Activated CD4-positive, alpha-beta memory T cell treated with anti-CD3 and anti-CD28 coated beads for 36 hours (primary cell): ENCODE measurements at places on chromosomes 11 and 22. TPM values are rescaled to one million over a fixed set of nuclear protein-coding genes. Genes with fewer than 3 reads are reported as not detected.

MMP10 gene
- not detected for total RNA-seq

NOX4 gene
- total RNA-seq: not detected

LAYN gene
- total RNA-seq: 0.26 TPM

OR5P2 gene
- total RNA-seq: not detected

CRYBB3 gene
- total RNA-seq: 0.27 TPM

F2 gene
- not detected for total RNA-seq

GP1BB gene
- not detected for total RNA-seq

NXPE1 gene
- total RNA-seq: not detected

SAA4 gene
- total RNA-seq: not detected

RTCB gene
- total RNA-seq: 87.0 TPM

MYBPC3 gene
- not detected for total RNA-seq

GLYAT gene
- not detected for total RNA-seq

MMP12 gene
- not detected for total RNA-seq

FAM118A gene
- 56.5 TPM for total RNA-seq

TRIM66 gene
- 18.3 TPM for total RNA-seq

GRCh38 chr11:46726206-46726862 is 7.3 kb downstream of the F2 start:
- DNase-seq: no peak

DNA sequence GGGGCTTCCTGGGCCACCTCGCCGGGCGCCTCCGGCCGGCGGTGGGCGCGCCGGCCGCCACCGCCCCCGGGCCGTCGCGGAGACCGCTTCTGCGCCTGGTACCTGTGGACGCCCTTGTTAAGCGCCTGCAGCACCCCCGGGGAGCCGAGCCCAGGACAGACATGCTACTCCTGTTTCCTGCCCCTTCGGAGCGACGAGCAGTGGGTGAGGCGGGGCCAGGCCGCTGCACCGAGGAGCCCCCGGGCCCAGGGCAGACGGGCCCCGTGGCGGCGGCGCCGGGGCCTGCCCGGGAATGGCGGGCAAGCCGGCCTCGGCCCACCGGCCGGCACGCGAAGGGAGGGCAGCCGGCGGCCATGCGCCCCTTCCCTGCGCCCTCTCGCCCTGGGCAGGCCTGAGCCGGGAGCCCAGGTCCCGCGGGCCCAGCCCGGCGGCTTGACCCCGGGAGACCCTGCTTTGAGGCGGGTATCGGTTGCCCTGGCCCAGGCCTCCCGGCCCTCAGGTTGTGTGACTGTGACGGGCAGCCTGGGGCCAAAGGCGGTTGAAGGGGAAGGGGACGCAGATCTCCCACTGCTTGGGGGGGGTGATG is 789 bp upstream of the KDM2A start:
- DNase-seq: peak; percentile 65

- DNase-seq: no peak
Observed at GRCh38 chr11:27348340-27348873, 14.6 kb downstream of the CCDC34 start.

GRCh38 chr11:65292890-65293289 is 21.8 kb upstream of the CDC42EP2 start:
- no peak for DNase-seq

DNA sequence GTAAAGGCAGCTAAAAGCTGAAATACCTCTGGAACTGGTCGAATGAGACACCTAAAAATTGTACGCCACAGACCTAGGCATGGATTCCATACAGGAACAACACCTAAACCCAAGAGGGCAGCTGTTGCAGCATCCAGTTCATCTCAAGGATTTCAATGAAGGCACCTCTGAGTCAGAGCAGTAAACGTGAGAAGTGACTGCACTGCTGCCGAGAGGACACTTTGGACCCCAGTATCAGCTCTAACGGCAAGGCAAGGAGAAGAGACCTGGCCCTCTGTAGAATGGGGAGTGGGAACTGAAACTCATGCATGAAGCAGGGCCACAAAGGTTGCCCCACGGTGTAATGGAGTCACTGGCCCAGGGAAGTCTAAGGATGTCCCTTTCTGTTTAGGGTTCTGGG is 23.9 kb downstream of the MAP6 start:
- no peak for DNase-seq

DNA sequence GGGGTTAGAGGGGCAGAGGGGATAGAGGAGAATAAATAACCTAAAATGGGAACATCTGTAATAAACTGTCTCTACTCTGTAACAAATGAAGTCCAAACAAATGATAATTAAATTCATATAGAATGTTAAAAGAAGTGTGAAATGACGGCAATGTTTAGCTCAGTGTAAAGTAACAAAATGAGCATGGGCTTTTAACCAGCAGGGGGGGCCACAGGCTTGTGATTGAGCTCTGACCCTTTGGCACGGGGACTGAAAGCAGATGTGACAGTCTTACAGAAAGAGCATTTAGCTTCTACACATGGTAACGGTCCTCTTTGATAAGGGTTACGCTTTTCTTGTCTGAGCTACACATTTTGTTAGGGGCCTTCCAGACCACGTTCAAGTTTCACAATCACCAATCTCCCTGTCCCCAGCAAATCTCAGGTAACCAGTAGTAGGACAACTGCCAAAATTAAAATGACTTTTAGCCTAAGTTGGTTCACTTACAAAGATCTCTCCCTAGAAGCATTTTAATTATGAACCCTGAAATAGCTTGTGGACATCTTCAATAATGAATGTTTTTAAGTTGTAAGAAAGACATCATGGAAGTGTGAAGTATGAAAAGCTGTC is 262.5 kb downstream of the DCDC1 start:
- peak; percentile 66 for DNase-seq

DNA sequence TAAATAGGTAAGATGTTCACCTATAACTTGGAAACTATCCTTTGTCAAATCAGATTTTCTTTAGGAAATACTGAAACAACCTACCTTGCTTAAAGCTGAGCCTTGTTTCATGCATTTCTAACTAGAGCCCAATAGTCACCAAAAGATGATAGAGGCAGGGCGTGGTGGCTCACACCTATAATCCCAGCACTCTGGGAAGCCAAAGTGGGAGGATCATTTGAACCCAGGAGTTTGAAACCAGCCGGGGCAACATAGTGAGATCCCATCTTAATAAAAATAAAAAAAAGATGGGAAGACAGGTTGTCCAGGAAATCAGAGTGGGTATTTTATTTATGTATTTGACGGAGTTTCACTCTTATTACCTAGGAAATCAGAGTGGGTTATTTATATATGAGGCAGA is 38.3 kb downstream of the DDX6 start:
- no peak for DNase-seq

GRCh38 chr11:72425053-72425980 is 9.0 kb downstream of the CLPB start:
- no peak for DNase-seq

- no peak for DNase-seq
Observed at GRCh38 chr11:88511006-88511405, 173.5 kb upstream of the CTSC start.

DNA sequence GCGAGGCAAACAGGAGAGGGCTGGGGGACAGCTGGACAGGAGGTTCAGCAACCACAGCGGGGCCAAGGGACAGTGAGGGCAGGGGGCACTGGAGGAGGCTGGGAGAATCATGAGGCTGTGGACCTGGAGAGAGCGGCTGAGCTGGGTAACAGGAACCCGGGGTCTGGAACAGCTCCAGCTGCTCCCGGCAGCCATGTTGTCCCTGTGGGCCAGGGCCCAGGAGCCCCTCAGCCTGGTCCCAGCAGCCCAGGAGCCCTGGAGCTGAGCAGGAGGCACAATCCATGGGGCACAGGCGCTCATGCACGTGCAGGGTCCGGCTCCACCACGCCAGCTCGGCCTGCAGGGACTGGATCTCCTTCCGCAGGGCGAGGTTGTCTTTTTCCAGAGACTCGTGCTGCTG is 7.4 kb downstream of the BATF2 start:
- no peak for DNase-seq

- DNase-seq: no peak
Observed at GRCh38 chr11:34721646-34722045, 100.8 kb downstream of the EHF start.

- DNase-seq: no peak
Observed at GRCh38 chr22:17570851-17571631, 7.7 kb downstream of the SLC25A18 start.

- DNase-seq: no peak
Observed at GRCh38 chr22:42860968-42861367, 3.9 kb upstream of the ARFGAP3 start.

- no peak for DNase-seq
Observed at GRCh38 chr11:93524858-93525257, 18.3 kb downstream of the SMCO4 start.

- peak; percentile 7 for DNase-seq
Observed at GRCh38 chr11:17578296-17578695, 31.2 kb downstream of the OTOG start.

GRCh38 chr11:131817687-131818188 is 447.3 kb downstream of the NTM start:
- no peak for DNase-seq

GRCh38 chr22:27624042-27624441 is 177.5 kb downstream of the MN1 start:
- DNase-seq: no peak

DNA sequence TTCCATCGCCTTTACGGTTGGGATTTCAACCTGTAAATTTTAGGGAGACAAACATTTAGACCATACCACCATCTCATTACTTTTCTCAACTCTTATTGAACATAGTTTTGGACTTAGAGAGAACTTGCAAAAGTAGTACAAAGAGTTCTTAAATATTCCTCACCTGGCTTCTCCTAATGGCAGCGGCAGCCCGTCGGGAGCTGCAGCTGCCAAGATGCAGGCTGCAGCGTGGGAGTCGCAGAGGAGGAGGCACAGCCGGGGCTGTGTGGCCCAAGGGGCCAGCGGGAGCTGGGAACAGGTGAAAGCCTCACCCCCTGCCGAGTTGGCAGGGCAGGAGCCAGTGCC is 23.1 kb upstream of the RNASEH2C start:
- DNase-seq: no peak

- DNase-seq: no peak
Observed at GRCh38 chr11:120597250-120598215, 86.0 kb downstream of the GRIK4 start.

GRCh38 chr11:47152126-47152952 is 24.3 kb downstream of the ARFGAP2 start:
- DNase-seq: no peak

- no peak for DNase-seq
Observed at GRCh38 chr11:83545494-83546260, 259.5 kb upstream of the CCDC90B start.

DNA sequence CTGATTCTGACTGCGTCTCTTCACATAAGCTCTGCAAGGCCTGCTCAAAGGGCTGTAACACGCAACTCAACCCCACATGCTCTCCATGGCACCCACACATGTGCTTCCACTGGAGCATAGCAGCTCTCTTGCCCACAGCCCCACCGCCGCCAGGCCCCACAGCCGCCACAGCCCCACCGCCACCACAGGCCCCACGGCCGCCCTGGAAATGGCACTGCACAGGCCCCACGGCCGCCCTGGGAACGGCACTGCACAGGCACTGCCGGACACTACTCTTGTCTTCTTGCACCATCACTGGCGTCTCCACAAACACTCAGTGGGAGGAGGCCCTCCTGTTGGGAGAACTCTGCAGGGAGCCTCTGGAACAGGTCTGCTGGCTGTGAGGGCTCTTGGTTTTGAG is 8.6 kb downstream of the MOB2 start:
- DNase-seq: no peak

DNA sequence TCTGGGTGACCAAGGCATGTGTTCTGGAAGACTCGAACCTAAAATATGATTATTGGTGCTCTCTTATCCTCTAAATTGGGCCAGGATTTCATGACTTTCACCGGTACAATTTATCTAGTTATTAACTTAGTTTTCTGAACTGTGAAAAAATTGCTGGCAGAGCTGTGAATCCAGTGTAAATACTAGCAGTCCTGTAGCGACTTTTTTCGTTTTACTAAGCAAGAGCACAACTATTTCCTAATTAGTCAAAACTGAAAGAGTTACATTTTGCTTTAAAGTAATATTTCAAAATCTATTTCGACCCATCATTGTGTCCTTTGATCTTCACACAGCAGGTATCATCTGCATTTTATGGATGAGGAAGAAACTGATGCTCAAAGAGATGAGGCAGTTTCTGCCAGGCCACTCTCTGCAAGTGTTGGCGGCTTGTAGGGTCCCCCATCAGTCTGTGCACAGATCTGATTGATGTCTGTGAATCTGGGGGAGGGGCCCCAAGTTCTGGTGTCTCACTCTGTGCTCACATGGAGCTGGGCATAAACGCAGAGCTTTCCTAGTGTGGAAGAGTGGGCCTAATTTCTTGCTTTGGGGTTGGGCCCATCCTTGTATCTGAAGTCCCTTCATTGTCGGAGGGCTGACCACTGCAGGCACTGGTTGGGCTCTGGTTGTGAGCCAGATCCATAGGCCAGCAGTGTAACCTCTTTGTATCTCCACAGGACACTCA is 1.4 kb upstream of the TRMT2A start:
- DNase-seq: no peak

DNA sequence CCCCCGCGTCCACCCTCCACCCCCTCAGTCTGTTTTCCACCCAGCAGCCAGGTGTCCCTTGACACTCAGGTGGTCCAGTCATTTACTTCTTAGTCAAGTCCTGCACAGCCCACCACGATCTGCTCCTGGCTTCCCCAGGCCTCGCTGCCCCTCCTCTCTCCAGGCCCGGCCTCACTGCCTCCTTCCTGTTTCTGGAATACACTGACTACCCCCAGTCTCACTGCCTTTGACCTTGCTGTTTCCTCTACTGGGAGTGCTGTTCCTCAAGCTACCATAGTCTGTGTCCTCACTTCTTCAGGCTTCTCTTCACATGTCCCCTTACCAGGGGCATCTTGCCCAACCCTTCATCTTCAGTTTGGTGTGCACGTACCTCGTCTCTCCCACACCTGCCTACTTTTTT is 7.4 kb downstream of the MCM5 start:
- no peak for DNase-seq

- DNase-seq: no peak
Observed at GRCh38 chr11:12687740-12688139, 13.5 kb downstream of the TEAD1 start.

GRCh38 chr22:43811777-43812148 is 342 bp downstream of the EFCAB6 start:
- no peak for DNase-seq

GRCh38 chr11:23688835-23689234 is 808.0 kb upstream of the LUZP2 start:
- no peak for DNase-seq

DNA sequence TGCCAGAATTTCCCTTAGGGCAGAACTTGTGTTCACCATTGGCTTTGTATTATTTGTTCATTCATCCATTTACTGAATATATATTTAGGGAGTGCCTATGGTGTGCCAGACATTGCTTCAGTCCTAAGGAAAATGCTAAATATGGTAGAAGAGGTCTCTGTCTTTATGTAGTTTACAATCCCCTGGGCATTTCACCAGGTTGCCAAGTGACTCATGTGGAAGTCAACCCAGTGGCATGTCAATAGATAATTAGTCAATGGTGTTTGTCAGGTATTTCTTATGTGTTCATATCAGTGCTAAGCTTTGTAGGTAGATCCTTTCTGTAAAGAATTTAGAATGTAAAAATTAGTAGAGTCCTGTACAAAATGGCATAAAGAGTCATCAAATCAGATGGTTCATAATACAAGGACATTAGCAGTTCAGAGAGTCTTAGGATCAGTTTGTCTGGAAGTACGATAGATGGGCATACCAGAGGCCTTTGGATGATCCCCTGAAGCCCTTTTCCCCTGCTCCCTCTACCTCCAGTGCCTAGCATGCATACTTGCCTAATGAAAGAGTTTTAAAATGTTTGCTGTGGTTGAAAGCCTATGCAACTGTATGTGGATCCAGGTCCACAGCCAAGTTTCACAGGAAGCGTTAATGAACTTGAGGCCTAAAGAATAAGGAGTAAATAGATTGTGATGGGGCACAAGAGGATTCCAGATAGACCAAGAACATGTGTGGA is 58.5 kb upstream of the SESN3 start:
- DNase-seq: no peak

GRCh38 chr11:104060004-104060794 is 23.8 kb downstream of the DDI1 start:
- no peak for DNase-seq
